ENCODE measurements at places on chromosomes 2 and 18.

DNA sequence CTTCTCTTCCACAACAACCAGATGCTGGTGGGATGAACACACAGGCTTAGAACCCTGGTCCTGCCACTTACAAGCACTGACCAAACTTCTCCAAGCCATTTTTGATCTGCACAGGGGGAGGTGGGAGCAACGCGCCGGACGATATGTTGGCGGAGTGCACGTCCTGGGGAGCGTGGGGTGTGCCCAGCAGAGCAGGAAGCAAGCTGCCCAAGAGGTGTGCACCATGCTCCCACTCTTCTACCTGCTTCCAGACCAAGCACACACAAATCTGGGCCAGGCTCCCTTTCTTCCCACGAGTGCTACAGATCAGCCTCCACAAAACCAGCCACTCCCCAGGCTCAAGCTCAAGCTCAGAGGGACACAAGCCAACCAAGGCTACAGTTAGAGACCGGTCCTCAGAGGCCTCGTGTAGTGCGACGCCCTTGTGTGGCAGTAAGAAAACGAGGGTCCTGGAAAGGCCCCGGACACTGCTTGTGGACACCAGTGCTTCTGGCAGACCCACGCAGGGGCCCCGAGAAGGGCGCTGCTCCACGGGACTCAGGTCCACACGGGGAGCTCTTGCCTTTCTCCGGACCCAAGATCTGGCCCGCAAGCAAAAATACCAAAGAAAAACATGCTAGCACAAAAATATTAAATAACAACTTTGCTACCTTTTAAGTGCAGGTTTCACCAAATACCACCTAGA lies 52.0 kb downstream of the ANO7 start:
- DNase-seq = no peak
- H3K4me1 ChIP-seq = no peaks in the 10 kb centered on the region
- H3K36me3 ChIP-seq = peaks cover 100% of the 10 kb centered on the region
- H3K27ac ChIP-seq = no peak overlapping the region

DNA sequence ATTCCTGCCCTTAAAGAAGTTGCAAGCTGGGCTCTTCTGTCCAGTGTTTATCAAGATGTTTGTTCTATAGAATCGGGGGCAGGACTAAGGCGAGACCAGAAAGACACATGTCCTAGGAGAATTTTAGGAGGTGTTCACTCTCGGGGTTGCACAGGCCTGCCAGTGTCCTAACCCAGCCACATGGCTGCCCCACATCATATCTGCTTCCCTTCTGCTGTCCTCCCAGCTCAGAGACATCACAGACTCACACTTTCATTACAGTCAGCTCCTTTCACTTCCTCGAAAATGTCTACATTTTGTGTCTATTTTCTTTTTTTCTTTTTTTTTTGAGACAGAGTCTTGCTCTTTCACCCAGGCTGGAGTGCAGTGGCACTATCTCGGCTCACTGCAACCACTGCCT lies 10.7 kb upstream of the MRO start:
- H3K4me1 ChIP-seq = peaks cover 6% of the 10 kb centered on the region
- no peaks in the 10 kb centered on the region for H3K27me3 ChIP-seq
- H3K36me3 ChIP-seq = no peaks in the 10 kb centered on the region
- H3K27ac ChIP-seq = no peak overlapping the region

DNA sequence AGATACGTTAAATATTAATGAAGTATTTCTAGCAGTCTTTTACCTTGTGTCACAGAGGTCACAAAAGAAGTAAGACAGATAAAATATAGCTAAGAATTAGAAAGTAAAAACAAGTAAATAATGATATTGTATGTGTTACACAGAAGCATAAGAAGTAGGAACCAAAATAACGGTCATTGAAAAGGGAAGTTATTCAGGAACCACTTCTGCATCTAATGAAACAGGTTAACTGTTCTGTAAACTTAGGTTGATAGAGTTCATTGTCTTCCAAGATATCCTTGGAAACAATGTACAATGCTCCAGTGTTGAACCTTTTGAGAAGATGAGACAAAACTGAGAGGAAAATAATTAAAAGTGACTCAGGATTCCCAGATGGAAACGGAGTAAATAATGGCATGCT lies 57.1 kb upstream of the CD302 start:
- no peaks in the 10 kb centered on the region for H3K27me3 ChIP-seq
- H3K4me3 ChIP-seq = no peak overlapping the region
- no peaks in the 10 kb centered on the region for H3K4me1 ChIP-seq
- H3K27ac ChIP-seq = no peak overlapping the region
- H3K36me3 ChIP-seq = no peaks in the 10 kb centered on the region
- no peak for DNase-seq

DNA sequence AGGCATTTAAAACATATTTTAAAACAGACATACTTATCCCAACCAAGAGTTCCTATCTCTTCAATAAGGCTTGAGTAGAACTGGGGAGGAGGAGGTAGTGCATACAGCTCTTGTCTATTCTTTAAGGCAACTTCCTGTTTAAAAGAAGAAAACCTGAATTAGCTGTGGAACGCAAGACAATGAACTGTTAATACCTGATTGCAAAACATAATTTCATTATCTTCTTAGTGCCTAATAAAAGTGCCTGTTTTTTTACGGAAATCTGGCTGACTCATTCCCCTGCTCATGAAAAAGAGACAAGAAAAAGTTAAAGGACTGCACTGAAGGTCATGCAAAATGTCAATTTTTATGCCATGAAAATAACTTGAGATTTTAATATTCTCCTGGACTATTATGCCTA lies 19.2 kb downstream of the FANCL start:
- peaks cover 17% of the 10 kb centered on the region for H3K36me3 ChIP-seq
- no peaks in the 10 kb centered on the region for H3K27me3 ChIP-seq
- H3K4me3 ChIP-seq = no peak overlapping the region
- DNase-seq = no peak
- H3K4me1 ChIP-seq = no peaks in the 10 kb centered on the region

DNA sequence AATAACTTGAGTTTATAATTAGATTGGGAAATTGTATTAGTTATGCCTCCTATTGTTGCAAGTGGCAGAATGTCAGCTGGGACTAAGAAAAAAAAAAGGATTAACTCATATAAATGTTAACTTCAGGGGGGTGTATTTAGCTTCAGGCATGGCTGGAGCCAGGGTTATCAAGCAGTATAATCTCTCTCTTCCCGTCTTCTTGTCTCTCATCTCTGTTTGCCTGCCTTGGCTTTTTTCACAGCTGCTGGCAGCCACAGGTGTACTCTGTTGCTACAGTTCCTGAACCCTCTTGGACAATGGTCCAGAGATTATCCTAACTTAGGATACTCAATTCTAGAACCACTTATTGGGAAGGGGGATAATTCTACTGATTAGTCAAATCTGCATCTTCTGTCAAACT lies 370.7 kb upstream of the MEX3C start:
- H3K4me3 ChIP-seq = no peak overlapping the region
- H3K27me3 ChIP-seq = no peaks in the 10 kb centered on the region
- H3K36me3 ChIP-seq = no peaks in the 10 kb centered on the region
- no peaks in the 10 kb centered on the region for H3K4me1 ChIP-seq
- DNase-seq = no peak

- peaks cover 32% of the 10 kb centered on the region for H3K27me3 ChIP-seq
- no peak for DNase-seq
- no peak overlapping the region for H3K27ac ChIP-seq
- no peaks in the 10 kb centered on the region for H3K36me3 ChIP-seq
- H3K4me3 ChIP-seq = no peak overlapping the region
Measured at GRCh38 chr2:109132626-109133025, 3.6 kb downstream of the SH3RF3 start.

DNA sequence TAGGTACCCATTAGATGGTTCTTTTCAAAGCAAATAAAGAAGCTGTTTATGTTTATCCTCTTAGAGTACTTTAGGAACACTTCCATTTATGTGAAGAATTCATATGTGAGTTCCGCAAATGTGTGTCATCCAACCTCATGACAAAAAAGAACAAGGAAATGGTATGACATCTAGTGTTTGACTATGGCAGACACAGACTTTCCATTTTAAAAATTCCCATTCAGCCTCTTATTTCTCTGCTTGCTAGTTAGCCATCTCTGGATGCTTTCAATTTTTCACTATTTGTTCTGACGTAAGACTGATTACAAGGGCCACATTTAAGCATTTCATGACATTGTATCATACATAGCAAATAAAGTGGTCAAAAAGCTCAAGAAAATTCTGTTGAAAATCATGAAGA lies 103.0 kb downstream of the ZAP70 start:
- DNase-seq = no peak
- no peaks in the 10 kb centered on the region for H3K4me1 ChIP-seq
- H3K4me3 ChIP-seq = no peak overlapping the region
- H3K27ac ChIP-seq = no peak overlapping the region
- peaks cover 78% of the 10 kb centered on the region for H3K36me3 ChIP-seq

GRCh38 chr2:47179388-47179787 lies 24.3 kb upstream of the STPG4 start:
- H3K27ac ChIP-seq = no peak overlapping the region
- peaks cover 9% of the 10 kb centered on the region for H3K4me1 ChIP-seq
- DNase-seq = no peak
- H3K36me3 ChIP-seq = no peaks in the 10 kb centered on the region

- no peak overlapping the region for H3K4me3 ChIP-seq
- no peaks in the 10 kb centered on the region for H3K4me1 ChIP-seq
- no peaks in the 10 kb centered on the region for H3K27me3 ChIP-seq
- H3K36me3 ChIP-seq = peaks cover 51% of the 10 kb centered on the region
- DNase-seq = no peak
Measured at GRCh38 chr18:2680216-2680792, 24.8 kb downstream of the SMCHD1 start.

Data from stomach (tissue), 19 donors.